ENCODE measurements at places on chromosomes 4 and X.

DNA sequence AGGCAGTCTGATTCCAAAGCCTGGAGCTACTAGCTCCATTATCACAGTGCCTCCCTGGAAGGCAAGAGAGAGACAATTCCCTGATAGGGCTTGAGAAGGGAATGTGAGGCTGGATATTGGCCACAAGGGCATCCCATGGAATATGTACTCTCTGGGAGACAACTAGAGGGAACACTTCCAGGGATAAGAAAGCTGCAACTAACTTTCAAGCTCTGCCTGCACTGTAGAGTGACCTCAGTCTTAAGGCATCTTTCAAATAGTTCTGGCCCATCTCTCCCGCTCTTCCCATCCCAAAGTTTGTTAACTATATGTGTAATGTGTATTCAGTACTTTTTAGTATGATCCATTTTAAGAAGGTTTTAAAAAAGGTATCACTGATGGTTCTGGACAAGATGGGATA lies 13.1 kb upstream of the RNF212 start:
- DNase-seq: no peak

- no peak for DNase-seq
Measured at GRCh38 chr4:59127006-59127405, 2016.8 kb upstream of the IGFBP7 start.

DNA sequence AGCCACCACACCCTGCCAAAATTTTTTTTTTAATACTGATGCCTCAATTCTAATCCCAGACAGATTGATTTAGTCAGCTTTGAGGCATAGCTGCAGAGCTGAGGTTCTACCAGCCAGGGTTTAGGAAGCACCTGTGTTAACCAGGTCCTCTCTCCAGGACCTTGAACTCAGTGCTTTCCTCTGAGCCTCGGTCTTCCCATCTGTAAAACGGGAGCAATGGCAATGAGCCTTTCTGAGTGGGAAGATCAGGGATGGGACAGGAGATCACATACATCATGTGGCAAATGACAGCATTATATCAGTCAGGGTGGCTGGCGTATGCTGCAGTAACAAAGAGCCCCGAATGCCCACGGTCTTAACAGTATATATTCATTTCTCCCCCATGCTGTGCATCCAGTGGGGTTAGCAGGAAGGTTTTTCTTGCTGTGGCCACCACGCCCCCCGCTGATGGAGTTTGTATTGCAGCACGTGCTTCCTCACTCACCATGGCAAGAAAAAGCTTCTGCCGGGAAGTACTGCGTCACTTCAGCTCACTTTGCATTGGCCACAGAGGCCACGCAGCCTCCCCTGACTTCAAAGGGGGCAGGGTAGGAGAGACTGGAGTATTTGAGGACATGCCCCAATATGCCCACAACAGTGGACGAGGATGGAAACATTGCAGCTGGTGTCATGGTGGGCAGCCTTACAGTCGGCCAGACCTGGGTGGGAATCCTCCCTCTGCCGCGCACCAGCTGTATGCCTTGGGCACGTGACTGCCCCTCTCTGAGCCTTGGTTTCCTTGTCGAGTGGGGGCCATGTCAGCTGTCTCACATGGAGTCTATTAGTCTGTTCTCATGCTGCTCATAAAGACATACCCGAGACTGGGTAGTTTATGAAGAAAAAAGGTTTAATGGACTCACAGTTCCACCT lies 24.1 kb upstream of the MRFAP1 start:
- DNase-seq: no peak

DNA sequence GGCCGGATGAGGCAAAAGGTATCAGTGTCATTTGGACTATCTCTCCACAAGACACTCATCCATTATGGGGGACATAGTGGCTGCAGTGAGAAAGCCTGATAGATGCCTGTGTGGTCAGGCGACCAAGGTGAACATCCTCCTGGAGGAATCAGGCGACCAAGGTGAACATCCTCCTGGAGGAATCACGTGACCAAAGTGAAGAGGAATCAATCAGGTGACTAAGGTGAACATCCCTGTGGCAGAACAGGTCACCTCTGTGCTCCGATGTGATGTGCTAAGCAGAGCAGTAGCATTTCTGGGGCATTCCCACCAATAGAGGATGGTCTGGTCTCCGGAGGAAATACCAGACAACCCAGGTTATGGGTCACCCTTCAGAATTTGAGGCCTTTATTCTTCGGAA lies 44.0 kb downstream of the RNF212 start:
- no peak for DNase-seq

- peak; percentile 8 for DNase-seq
Measured at GRCh38 chr4:89829470-89830138, 7.4 kb downstream of the SNCA start.

- DNase-seq: no peak
Measured at GRCh38 chrX:154724993-154725756, 25.7 kb downstream of the GAB3 start.

- no peak for DNase-seq
Measured at GRCh38 chr4:106708464-106708816, 327.7 kb downstream of the DKK2 start.

- DNase-seq: no peak
Measured at GRCh38 chr4:88195328-88196012, 37.0 kb upstream of the ABCG2 start.

- no peak for DNase-seq
Measured at GRCh38 chr4:182018691-182019090, 224.5 kb upstream of the TENM3 start.

DNA sequence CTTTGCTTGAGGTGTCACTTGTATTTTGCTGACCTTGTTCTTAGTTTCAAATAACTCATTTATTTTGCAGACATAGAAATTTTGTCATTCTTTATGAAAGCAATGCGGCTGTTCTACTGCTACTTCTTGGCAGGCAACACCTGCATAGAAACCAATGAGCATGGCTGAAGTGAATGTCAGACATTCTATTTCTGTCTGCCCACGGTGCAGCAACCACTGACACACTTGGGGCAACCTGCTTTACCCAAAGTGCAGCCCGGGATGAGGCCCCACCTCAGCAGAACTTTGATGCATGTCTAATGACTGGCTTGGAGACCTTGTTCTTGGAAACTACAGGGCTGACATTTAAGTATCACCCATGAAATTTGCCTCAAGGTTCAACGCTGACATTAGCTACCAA lies 93.6 kb downstream of the RBM47 start:
- DNase-seq: no peak

DNA sequence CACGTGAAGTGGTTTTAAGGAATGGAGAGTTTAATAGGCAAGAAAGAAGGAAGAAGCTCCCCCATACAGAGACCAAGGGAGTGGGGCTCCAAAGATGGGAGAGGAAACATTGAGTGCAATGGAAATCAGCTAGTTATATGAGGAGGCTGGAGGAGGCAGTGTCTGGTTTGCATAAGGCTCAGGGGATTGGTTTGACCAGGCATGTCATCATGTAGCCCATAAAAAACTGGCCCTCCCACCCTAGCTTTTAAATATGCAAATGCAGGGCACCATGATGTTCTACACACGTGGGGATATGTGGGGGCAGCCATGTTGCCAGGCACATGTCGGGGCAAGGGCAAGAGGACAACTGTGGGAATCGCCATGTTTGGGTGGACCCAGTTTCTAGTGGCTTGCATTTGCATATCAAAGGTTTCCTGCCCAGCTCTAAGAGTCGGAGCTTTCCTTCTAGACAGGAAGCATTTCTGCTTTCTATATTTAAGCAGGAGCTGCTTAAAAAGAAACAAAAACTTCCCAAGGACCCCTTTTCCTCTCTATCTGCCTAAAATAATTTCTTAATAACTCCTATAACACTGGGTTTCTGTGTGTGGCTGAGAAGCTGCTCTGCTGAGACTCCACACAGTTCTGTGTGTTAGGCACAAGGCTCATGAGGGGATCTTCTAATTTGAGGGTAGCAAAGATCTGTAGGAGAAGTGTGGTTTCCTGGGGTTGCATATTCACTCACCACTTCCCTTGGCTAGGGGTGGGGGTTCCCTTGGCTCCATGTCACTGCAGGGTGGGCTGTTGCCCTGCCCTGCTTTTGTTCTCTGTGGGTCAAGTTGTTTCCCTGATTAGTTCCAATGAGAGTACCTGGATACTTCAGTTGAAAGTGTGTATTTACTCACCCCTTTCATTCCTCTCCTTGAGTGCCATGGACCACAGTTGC lies 113.5 kb downstream of the VSIG4 start:
- peak; percentile 40 for DNase-seq

DNA sequence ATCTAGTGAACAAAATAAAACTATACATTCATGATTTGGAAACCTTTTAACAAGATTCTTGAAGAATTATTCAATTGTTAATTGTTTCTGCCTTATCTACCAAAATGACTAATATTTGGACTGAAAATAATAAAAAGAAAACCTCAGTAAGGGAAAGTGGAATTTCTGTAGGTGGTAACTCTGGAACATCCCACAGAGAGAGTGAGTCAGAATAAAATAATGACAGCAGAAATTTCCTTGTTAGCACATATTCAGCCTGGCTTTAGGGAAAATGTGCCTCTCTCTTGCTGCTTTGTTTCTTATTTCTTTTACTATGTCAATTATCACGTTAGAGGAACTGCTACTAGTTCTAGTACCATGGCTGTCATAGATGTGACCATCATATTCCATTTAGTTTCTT lies 421.5 kb upstream of the GNPDA2 start:
- no peak for DNase-seq

DNA sequence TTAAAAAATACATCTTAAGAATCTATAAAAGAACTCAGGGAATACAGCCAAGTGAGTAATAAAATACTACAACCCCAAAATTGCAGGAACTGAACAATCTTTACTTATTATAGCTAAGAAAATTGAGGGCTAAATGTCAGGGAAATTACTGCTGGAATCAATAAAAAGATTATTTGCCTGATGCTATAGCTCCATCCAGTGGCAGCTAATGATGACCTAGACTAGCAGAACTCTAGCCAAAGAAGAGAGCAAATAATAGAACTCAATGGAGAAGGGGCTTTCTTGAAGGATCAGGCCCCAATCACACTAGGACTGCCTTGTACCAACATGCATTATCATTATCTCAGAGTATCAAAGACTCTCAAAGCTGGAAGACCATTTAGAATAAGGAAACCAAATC lies 85.0 kb upstream of the FAM241A start:
- DNase-seq: no peak

DNA sequence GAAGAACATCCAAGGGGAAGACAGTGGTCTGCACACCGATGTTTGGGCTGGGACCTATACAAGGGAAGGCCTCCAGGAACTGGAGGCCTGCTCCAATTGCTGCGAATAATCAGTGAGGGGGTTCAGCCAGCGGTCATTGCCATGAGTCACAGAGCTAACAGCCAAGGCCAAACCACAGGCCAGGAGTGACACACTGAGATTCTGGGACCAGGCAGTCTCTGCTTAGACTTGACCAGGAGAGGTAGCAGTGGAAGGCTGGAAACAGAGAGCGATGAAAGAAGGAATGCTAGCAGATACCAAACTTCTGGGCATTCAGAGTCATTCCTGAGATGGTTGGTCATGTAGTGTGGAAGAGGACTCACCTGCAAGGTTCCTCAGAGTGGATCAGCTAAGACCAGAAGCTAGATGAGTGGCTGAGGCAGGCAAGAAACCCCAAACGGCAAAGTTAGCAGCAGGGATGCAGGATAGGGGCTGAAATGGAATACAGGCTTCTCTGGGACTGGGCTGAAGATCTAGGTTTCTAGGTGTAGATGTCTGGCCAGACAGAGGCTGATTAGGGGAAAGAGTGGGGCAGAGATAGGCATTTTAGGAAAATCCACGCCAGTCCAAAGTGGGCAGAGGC lies 54.7 kb downstream of the CNGA2 start:
- no peak for DNase-seq

GRCh38 chrX:5752831-5753230 lies 475.8 kb downstream of the NLGN4X start:
- DNase-seq: no peak

- DNase-seq: no peak
Measured at GRCh38 chrX:110852180-110852579, 56.6 kb upstream of the CHRDL1 start.

- DNase-seq: no peak
Measured at GRCh38 chrX:100700809-100701208, 31.1 kb downstream of the SYTL4 start.

GRCh38 chr4:54930226-54930625 lies 195.2 kb downstream of the KDR start:
- no peak for DNase-seq

GRCh38 chr4:147971116-147971515 lies 239.2 kb downstream of the ARHGAP10 start:
- no peak for DNase-seq

- DNase-seq: no peak
Measured at GRCh38 chr4:151314479-151314878, 10.9 kb downstream of the SH3D19 start.

DNA sequence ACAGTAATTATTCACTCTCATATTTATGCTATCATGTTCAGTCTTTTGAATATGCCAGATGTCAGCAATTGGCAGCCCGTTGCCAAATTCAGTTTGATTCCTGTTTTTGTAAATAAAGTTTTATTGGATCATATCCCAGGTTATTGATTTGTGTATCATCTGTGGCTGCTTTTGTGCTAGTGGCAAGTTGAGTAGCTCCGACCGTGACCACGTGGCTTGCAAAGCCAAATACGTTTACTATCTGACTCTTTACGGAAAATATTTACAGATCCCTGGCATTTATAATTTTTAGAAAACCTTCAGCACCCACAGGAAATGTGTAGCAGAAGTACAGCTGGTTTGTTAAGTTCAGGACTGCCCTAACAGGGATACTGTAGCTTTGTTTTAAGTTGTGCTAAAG lies 67.4 kb downstream of the VCX2 start:
- DNase-seq: no peak

DNA sequence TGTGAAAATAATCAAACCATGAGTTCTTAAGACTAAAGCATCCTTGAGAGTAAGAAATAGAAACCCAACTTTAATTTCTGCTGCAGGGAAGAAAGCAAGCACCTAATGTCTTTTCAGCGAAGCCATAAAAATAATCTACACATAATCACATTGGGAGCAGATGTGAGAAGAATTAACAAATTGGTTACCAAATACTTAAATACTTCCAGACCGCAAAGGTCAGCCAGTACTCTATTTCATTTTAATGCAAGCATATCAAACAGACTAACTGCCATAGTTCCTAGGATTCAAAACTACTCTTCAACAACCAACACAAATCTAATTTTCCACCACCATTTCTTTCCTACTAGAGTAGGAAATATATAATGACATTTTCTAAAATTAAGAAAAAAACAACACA lies 144.8 kb upstream of the SLIT2 start:
- no peak for DNase-seq

DNA sequence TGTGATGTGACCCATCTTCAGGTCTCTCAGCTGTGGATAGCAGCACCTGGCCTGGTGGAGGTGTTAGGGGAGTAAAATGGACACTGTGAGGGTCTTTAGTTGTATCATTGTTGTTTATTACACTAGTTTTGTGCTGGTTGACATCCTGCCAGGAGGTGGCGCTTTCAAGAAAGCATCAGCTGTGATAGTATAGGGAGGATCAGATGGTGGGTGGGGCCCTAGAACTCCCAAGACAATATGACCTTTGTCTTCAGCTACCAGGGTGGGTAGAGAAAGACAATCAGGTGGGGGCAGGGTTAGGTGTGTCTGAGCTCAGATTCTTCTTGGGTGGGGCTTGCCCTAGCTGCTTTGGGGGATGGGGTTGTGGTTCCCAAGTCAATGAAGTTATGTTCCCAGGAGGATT lies 162.8 kb downstream of the PPP1R2C start:
- no peak for DNase-seq

Measured in T-cell (primary cell).